GF-D8 (cell line): ENCODE measurements at places on chromosomes 4 and X.

- DNase-seq: no peak
These were observed 13.4 kb downstream of the SLC10A7 start for GRCh38 chr4:146508229-146508939.

DNA sequence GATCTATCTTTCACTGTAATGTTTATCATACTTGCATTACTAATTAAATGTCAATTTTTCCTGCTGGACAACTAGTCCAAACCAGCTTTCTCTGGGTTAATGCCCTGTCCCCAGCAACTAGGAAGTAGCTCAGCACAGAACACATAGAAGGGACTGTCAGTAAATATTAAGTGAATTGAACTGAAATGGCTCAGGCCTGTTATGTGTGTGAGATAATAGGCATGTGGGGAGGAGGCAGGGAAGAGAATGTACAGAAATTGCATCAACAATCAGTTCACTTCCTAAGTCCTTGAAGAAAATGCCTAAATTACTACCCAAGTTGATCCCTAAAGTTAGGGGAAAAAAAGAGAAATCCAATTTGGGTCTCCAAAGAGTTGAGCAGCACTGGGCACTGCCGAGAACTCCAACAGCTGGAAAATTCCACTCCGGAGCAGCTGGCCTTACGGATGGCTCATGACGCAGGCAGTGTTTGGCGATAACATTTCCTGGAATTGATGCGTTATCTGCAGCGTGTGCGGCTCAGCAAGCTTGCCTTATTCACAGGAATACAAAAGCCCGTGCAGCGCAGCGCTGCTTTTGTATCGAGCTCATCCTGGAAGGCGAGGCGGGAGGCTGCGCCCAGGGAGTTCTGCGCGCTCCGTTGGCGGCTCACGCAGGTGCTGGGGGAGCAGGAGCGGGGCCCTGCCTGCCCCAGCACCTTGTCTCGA, 297.3 kb upstream of the LCORL start:
- no peak for DNase-seq

- no peak for DNase-seq
These were observed 24.9 kb upstream of the MTM1 start for GRCh38 chrX:150543230-150544155.

DNA sequence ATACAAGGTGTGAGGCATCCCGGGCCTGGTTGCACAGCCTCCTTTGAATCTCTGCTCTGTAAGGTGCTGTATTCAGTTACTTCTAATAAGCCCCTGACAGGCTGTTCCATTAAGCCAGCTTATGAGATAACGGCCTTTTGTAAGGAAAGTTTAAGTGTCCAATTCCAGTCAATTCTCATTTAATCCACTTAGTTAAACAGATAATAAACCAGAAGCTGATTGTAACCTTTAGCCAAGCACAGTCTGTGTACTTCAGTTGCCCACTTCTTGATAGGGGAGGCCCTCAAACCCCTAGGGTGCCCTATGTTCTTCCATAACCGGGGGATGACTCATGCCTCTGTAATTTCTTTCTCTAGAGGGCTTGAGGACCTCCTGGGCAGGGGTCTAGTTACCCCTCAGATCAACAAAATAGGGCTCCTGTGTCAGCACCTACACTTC, 63.4 kb downstream of the RASL11B start:
- no peak for DNase-seq

DNA sequence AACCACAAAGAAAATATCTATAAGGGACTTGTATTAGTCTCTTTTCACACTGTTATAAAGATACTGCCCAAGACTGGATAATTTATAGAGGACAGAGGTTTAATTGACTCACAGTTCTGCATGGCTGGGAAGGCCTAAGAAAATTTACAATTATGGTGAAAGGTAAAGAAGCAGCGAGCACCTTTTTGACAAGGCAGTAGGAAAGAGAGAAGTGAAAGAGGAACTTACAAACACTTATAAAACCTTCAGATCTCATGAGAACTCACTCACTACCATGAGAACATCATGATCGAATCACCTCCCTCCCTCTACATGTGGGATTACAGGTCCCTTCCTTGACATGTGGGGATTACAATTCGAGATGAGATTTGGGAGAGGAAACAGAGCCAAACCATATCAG, 856.0 kb downstream of the TRAM1L1 start:
- DNase-seq: no peak
